Prostate gland (tissue), 2 donors: ENCODE measurements at places on chromosomes 2 and 18. TPM values are rescaled to one million over a fixed set of nuclear protein-coding genes. Genes with fewer than 3 reads are reported as not detected.

DNA sequence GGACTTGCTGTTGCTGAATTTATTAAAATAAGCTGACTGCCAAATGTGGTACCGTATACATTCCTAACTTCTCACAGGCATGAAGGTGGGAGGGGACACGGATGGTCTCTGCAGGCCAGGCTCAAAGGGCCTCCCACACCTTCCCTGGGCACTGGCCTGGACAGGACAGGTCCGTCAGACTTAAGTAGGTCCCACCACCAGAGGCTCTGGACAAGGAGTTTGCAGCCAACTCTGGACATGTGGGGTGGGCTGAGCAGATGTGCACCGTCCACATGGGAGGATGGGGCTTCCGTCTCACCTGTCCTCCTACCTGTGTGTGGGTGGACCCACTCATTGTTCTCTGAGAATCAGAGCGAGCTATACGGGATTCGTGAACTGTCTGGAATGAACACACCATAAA lies 8.2 kb downstream of the ODC1 start:
- DNase-seq, result no peak

MAP3K20 gene
- 48.8 TPM for total RNA-seq

ANKRD62 gene
- 4.3 TPM for total RNA-seq

DNA sequence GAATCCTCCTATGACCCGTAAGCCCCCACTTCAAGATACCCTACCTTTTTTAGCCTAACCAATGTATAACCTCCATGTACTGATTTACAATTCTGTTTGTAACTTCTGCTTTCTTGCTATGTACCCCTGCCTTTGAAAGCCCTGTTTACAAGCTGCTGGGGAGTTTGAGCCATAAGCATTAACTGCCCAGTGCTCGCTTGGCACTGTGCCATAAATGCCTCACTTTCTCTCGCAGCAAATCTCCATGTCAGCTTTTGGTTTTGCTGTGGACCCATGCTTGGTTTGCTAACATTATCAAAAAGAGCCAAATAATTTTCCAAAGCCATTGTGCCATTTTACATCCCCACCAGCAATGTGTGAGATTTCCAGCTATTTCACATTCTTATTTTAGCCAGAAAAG lies 51.8 kb downstream of the TEX51 start:
- DNase-seq, result no peak
